NCI-H526 treated with DMSO at 0.1 percent for 48 hours (cell line): ENCODE measurements at places on chromosomes 1 and 21.

- DNase-seq: no peak
These were observed 39.2 kb downstream of the EIF2B3 start for GRCh38 chr1:44947063-44947773.

DNA sequence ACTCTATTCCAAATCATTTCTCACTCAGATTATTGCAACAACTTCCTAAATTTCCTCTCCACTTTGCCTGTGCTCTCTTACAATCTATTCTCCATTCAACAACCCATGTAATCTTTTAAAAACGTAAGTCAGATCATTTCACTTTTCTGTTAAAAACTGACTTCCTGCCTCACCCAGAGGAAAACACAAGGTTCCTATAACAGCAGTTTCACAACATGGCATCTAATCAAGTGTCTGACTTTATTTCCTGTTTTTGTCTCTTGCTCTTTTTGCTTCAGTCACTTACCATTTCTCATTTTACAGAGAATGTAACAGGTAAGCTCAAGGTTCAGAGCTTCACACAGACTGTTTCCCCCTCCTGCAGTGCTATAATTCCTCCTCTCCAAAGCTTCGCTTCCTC, 560.7 kb downstream of the LRRIQ3 start:
- DNase-seq: no peak

- no peak for DNase-seq
These were observed 720.7 kb upstream of the CXADR start for GRCh38 chr21:16792101-16792500.

DNA sequence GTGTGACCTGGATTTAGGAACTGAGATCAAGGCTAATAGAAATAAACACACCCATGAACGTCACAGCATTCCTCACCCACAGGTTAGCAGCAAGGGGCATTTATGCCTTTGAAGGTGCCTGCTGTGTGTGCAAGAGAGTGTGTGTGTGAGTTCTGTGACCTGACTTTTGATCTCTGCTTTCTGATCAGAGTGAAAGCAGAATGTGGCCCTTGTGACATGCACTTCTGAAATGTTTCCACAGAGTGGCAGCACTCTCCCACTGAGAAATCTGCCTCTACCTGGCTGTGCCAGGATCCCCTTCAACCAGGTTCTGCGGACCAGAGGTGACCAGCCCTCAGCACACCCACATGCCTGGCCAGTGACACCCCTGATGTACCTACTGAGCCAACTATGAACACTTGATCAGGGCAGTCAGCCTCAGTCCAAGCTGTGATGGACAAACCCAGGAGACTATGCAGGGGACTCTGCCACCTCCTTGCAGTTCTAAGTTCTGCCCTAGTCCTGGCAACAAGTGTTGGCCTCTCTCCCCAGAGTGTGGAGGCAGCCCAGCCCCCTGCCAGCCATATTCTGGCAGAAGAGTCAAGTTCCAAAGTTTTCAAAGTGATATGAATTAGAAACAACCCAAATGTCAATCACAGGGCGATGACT, 41.0 kb downstream of the RXRG start:
- peak; percentile 31 for DNase-seq

GRCh38 chr1:91697416-91697815, 188.5 kb downstream of the TGFBR3 start:
- DNase-seq: no peak

GRCh38 chr1:84726593-84727499, 36.6 kb upstream of the SSX2IP start:
- no peak for DNase-seq

DNA sequence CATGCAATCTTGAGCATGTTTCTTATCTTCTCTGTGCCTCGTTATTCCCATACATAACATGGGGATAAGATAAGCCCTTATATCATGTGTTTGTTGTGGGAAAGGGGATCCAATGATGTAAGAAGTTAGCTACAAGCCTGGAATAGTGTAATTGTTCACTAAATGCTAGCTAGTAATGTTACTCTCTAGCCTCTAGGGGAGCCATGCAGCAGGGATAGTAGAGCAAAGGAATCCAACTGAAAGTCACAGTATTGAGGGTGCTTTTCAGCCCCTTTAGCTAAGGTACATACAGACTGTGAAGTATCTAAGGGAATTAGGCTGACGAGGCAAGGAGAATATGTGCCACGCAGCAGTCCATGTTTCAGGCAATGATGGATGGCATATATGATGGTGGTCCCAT, 46.9 kb downstream of the IL23R start:
- no peak for DNase-seq

DNA sequence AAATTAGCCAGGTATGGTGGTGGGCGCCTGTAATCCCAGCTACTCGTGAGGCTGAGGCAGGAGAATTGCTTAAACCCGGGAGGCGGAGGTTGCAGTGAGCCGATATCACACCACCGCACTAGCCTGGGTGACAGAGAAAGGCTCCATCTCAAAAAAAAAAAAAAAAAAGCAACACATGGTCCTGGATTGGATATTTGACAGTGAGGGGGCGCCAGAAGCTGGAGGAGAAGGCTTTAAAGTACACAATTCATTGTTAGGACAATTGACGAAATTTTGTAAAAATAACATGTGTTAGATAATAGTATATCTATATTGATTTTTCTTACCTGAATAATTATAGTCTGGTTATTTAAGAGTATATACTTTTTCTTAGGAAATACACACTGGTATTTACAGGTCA, 50.2 kb upstream of the USP25 start:
- no peak for DNase-seq

GRCh38 chr1:234716908-234717375, 107.0 kb upstream of the IRF2BP2 start:
- DNase-seq: no peak

GRCh38 chr1:201051399-201051798, 27.9 kb upstream of the KIF21B start:
- peak; percentile 8 for DNase-seq

DNA sequence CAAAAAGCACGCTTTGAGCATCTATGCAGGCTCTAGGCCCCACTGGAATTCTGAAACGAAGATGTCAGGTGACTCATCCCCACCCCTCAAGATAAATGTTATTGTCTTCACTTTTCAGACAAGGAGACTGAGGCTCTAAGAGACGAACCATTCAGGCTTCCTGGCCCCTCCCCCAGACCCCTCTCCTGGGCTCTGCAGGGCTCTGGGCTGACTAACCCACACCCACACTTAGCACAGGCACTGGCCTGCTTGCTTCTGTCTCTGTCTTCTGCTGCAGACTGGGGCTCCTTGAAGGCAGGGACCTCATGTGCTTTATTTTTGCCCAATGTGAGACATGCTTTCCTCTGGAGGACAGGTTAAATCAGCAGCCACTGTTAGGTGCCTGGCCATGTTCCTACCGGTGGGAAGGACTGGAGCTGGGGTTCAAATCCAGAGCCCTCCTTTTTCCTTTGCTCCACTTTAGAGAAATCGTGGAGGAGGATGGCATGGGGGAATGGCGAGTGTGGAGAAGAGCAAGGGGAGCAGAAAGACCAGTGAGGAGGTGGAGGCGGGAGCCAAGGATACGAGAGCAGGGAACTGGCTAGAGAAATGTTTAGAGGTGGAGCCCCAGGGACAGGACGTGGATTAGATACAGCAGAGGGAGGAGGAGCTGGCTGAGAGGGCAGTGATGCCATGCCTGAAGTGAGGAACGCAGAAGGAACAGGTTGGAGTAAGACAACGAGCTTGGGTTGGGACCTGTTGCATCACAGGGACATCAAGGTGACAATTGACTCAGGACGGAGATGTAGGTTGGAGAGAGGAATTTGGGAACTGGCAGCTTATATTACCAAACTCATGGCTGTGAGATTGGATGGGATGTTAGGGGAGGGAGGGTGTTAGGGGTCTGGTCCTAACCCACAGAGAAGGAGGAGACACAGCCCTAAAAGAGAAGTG, 1.7 kb downstream of the TMEM125 start:
- no peak for DNase-seq

- no peak for DNase-seq
These were observed 14.2 kb downstream of the BSDC1 start for GRCh38 chr1:32380057-32380456.

DNA sequence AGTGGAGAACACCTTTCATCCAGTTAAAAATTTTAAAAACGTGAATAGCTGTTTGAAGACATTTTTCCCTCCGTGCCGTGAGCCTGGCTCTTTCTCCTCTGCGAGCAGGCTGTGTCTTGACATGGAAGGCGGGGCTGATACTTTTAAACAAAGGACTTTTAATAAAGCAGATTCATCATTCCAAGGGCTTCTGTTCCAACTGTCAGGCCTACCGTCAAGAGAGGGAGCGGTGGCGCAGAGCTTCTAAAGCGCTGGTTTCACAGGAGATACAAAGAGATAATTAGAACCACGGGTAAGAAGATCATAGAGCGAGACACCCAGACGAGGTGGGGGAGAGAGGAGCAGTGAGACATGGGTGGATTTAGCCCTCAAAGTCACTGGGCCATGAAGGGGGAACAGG, 247.4 kb upstream of the C1orf174 start:
- no peak for DNase-seq

GRCh38 chr1:243738020-243738419, 112.0 kb downstream of the AKT3 start:
- DNase-seq: no peak

DNA sequence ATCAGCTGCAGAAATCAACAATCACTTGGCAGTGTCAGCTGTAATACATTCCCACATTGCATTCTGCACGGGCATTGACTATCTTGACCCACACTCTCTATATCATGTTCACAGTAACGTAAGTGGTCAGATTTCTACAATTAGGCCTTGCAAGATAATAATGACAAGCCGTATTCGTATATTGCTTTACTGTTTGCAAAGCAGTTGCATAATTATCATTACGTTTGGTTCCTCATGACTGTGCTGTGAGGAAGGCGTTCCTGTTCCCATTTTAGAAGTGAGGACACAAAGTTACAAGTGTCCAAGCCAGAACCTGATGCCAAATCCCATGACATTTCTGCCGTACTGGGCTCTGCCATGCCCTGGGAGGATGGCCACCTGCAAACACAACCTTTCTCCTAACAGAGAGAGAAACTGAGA, 53.5 kb upstream of the TARBP1 start:
- no peak for DNase-seq

DNA sequence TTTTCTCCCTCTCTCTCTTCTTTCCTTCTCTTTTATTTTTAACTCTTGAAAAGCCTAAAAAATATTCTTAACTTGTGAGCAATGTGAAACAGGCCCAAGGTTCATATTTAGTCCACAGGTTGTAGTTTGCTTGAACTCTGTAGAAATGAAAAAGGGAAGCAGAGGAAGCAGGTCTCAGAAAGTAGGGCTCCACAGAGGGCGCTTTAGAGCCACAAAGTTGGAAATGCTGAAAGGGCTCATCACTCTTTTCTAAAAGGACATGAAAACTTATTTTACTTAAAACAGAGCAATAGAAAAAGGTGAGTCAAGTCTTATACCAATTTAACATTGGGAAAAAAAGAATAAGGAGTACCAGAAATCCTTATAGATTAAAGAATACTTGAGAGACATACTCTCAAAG, 247.0 kb downstream of the USP25 start:
- no peak for DNase-seq

GRCh38 chr21:29335720-29336119, 37.0 kb downstream of the BACH1 start:
- DNase-seq: no peak

DNA sequence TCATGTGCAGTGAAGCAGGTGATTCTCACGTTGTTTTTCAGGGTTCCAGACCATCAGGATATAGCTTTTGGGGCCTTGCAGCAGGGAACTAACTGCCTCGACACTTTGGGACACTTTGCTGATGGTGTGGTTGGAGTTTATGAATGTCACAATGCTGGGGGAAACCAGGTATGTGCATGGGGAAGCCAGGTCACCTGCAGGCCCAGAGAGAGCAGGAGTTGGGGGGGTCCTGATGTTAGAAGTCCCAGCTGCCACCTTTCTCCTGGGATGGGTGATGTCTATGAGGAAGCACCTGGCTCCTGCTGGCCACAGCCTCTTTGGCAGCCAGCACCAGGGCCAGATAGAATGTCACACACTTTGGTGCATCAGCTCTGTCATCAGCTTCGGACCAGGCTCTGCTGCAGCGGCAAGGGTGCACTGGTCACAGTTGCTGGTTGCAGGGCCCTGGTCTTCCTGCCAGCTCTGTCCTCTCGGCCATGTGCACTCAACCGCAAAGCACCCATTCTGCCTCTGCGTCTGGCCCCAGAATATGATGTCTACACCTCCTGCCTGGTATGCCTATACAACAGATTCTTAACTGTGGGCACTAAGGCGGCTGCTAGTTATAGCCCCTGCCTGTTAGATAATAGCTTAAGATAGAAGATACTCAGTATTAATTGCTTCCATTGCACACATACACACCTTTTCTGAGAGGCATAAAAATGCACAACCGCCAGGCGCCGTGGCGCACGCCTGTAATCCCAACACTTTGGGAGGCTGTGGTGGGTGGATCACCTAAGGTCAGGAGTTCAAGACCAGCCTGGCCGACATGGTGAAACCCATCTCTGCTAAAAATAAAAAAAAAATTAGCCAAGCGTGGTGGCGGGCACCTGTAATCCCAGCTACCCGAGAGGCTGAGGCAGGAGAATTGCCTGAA, 160.7 kb downstream of the PGBD5 start:
- no peak for DNase-seq

GRCh38 chr1:55164906-55165305, 50.3 kb downstream of the USP24 start:
- no peak for DNase-seq

GRCh38 chr1:28813931-28814465, 2.0 kb downstream of the OPRD1 start:
- no peak for DNase-seq

GRCh38 chr21:33660406-33660805, 18.1 kb downstream of the ITSN1 start:
- DNase-seq: no peak

GRCh38 chr1:226894826-226895225, 24.4 kb downstream of the PSEN2 start:
- no peak for DNase-seq

DNA sequence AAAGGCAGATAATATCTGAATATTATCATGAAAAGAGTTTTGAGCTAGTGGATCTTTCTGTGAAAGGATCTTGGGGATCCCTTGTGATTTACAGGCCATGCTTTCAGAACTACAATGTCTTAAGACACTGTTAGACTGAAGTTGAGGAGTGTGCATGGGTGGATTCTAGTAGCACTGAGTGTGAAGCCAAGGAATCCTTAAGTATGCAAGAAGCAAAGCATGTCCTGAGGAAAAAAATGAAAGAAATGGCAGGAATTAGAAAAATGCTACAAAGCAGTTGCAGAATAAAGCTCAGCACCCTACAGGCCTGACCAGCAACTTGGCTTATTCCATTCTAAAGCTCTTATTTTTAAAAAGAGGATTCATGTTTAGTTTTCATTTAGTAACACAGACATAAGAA, 11.9 kb downstream of the STX6 start:
- DNase-seq: no peak

- no peak for DNase-seq
These were observed 260.0 kb downstream of the FMN2 start for GRCh38 chr1:240351690-240352089.

DNA sequence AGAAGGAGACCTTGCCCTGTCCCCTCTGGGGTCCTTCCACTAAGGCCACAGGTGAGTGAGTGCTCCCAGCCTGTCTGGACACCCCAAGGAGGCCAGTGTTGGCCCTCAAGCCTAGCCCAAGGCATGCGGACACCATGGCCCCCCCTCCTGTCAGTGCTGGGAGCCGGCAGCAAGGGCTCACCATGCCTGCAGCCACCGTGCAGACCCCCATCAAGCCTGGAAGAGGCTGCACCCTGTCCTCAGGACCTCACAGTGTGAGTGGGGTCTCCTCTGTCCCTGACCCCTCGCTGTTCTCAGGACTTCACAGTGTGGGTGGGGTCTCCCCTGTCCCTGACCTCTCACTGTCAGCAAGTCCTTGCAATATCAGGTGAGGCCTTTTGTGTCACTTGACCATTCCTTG, 33.2 kb upstream of the PRSS38 start:
- DNase-seq: no peak
